ENCODE measurements at places on chromosomes 6 and 20.

DNA sequence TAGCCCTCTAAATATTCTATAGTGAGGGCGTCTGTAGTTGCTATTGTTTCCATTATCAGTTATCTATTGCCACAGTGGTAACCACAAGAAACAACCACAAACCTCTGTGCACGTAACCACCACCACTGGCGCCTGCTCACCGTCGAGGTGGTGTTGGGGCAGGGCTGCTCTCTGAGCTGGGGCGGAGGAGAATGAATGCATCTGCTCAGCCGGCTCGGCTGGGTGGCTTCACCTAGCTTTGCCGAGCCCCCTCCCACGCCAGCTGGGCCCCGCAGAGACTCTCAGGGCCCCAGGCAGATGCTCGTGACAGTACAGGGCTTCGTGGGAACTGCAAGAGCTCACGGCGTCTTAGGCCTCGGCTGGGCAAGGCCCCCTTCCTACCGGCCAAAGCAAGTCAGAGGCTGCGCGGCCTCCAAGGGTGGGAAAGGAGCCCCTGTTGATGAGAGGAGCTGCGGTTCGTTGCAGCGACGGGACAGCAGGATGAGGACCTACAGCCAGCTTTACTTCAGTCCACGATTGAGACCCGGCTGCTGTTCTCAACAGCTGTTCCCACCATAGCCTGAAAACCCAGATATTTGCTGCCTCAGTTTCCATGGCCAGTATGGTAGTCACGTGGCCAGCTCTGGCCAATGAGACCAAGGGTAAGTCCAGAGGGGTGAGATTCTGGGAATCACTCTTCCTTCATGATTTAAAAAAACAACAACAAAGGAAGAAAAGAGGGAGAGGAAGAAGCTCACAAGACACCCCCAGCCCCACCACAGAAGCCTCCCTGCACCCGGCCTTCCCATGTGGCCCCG is 120.2 kb upstream of the AFDN start:
- DNase-seq: peak; percentile 34

- no peak for DNase-seq
Observed at GRCh38 chr20:64068386-64069208, 5.6 kb downstream of the TCEA2 start.

DNA sequence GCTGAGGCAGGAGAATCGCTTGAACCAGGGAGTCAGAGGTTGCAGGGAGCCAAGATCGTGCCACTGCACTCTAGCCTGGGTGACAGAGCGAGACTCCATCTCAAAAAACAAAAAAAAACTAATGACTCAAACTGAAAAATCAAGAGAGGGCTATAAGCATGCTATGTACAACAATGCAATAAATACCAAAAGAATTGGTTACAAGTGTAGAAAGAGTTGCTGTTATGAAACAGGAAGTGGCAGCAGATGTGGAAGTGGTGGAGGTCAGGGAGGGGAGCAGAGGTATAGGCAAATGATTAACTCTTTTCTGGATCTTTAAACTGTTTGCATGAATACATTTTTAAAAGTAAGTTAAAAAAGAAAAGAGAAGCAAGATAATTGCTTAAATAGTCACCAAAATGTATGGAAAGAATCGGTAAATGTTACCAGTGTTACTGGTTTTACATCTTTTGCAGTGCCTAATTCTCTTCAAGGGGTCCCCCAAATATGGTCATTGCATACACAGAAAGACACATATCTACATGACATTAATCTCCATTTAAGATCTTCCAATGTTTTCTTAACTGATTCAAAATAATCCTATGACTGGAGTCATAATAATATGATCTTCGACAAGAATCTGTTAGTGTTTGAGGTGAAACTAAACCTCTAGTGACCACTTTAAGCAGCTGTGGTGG is 15.0 kb downstream of the CALHM6 start:
- DNase-seq: no peak

DNA sequence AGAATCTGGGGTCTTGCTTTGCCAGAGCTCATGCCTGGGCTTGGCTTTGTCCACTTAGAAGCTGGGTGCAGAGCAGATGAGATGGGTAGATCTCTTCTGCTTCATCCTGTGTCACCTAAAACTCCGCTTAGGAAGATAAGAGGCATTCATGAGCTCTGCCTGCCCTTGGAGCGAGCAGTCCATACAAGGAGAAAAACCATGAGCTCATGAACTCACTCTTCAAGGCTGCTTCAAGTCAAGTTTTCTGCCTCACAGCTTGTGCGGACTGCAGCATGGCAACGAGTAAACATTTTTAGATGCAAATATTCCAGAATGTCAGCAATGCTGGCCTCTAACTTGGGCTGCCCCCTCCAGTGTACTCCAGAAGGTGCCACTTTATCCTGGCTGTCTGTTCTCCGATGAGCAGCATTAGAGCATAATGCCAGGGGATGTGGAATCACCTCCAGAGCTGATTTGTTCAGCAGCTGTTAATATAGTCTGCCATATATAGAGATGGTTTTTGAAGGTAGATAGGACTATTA is 10.7 kb upstream of the UQCC2 start:
- no peak for DNase-seq

DNA sequence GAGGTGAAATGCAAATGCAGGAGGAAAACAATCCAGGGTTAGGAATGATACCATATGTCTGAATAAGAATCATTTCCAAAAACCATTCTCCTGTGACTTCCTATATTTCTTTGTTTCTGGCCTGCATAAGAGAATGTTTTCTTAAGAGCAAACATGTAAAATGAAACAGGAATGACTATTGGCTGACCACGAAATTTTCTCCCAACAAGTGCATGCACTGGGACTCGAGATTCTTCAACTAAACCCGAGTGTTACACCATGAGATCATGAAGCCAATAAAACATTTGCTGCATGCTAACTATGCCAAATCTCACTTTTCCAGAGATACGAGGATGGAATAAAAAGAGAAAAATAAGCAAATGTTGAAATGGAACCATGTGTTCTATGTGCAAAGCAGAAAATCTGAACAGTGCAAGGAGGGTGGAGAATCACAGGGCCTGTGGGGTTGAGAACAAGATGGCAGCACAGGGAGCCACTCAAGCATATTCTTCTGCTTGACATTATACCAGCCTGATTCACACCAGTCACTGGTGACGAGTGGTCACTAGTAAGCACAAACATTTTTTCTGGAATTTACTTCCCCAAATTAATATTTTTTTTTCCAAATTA is 212.2 kb upstream of the FOXA2 start:
- DNase-seq: no peak
